KBM-7 (cell line): ENCODE measurements at places on chromosomes 12 and 14.

GRCh38 chr12:108177131-108177530 lies 48.0 kb downstream of the WSCD2 start:
- no peak for DNase-seq

- DNase-seq = no peak
Measured at GRCh38 chr12:41174602-41175001, 13.5 kb upstream of the PDZRN4 start.

DNA sequence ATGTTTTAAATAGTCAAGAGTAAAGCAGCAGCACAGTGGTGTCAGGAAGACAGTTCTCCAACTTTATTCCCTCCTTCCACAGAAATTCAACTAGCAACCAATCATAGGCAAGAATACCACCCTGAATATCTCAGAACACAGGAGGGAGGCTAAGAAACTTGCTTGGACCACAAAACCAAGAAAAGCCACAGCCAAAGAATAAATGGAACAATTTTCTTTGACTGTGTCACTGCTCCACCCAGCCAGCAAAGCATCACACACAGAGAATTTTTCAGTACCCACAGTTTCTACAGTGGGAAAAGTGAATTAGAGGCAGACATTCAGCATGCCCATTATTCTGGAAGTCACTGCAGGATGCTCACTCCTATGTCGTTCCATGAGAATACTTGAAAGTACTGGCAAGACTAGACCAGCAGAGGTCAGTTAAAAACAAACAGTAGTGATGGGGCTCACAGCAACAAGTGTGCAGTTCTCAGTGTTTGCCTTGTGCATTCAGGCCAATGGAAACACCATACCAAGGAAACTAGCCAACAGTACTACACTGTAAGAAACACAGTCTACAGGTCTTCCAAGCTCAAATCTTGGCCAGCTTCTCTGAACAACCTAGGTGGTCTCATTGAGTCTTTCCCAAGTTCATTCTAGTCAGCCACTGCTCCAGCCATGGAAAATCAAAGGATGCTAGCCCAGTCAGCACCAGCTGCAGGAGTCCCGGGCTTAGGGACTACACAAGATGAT lies 56.8 kb upstream of the FOXG1 start:
- no peak for DNase-seq

DNA sequence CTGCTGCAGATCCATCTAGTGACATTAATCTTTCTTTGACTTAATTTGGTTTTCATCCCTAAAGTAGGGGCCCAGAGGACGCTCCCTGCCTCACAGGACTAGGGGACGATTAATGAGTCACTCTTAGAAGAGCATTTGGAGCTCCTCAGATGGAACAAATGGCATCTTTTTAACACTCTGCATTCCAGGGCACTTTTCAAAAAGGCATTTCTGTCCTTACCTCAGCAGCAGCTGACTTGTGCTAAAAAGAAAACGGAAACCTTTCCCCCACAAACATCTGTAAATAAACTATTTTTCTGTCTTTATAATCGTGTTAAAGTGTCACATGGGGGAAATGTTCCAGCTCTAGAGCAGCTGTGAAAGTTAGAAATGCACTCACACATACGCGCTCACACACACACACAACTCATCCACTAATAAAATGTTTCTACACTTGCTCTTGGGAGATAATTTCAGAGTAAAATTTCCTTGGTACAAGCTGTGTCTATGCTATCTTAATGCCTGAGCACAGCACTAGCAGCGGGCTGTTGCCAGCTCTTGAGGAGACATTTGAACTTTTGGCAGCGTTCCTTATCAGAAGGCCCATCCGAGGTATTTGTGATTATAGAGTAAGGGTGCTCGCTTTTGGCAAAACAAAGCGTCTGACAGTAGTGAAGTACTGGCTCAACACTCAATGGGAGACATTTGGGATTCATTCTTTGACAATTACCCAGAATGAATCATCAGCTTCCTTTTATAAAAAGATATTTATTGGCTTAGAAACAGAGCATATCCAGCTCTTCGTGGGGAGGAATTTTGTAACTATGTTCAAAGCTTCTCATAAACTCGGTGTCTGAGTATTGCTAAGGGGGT lies 141.3 kb downstream of the PLXNC1 start:
- no peak for DNase-seq

DNA sequence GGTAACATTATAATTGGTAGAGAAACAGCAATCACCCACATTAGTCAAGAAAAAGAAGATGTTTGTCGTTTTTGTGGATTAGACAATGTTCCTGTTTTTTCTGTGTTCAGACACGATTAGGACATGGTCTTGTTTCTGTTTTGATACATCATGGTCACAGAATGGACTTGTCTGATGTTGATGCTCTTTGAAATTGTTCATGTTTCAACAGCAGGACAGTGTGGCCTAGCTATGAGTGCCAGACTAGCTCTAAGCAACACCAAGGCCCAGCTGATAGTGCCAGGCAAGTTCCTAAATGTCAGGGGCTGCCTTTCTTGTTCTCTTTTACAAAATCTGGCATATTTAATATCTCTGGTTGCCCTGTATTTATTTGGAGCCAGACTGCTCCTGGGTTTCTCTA lies 40.9 kb upstream of the TOMM20L start:
- DNase-seq = no peak

DNA sequence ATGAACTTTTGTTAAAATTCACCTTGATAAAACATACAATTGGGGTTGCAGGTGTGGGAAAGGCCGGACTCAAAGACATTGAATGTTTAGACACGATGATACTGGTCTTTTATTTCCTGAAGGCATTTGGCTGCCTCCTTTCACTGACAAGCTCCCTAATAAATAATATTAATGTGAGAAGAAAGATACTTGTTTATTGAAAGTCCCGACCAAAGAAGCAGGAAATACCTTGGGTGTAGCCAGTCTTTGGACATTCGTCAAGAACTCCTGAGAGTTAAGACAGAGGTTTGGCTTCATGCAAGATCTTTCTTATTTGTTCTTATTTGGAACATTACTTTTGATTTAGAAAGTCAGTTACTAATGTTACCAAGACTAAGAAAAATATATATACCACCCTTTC lies 1133.8 kb upstream of the SEL1L start:
- DNase-seq = no peak
